ENCODE measurements at places on chromosomes 13 and 19.

DNA sequence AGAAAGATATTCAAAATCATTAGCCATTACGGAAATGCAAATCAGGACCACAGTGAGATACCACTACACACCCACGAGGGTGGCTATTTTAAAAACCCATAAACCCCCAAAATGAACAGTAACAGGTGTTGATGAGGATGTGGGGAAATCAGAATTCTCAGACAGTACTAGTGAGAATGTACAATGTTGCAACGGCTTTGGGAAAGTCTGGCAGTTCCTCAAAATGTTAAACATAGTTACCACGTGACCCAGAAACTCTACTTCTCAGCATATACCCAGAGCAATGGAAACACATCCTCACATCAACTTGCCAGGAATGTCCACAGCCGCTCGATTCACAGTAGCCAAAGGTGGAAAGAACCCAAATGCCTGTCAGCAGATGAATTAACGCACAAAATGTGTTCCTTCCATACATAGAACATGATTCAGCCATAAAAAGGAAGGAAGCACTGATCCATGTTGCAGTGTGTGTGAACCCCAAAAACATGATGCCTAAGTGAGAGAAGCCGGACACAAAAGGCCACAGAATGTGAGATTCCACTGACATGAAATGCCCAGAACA is 7.0 kb downstream of the PLVAP start:
- DNase-seq = no peak

GRCh38 chr13:44125943-44126469 is 246.3 kb downstream of the LACC1 start:
- DNase-seq = no peak

DNA sequence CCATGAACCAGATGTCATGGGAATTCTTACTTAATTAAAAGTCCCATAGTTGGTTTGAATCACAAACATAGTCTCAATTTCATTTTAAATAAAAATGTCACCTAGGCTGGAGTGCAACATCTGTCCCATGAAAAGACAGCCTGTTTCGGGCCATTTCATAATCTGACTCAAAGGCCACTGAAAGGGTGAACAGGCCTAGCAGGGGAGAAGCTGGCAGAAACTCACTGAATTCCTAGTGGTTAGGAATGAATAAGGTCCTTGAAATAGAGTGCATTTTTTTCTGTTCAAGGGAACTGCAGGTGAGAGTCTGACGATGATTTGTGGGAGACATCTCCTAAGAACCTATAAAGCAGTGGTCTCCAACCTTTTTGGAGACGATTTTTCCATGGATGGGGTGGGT is 44.0 kb upstream of the PCCA start:
- DNase-seq = no peak

DNA sequence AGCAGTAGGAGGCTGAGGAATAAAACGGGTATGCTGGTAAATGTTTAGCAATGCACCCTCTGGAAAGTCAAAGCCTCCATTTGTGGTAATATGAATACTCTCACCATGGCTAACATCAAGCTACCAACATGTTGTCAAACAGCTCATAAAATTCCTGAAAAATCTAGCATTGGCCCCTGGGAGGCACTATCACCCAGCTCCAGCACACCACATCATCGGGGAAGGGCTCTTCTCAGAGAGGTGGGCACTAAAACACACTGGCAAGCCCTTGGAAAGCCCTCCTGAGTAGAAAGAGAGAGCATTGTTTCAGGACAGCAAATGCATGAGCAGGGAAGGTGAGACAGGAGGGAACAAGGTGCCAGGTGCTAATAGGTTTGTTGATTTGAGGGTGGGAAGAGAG is 53.9 kb upstream of the FLT1 start:
- DNase-seq = no peak

Measured in naive thymus-derived CD4-positive, alpha-beta T cell (primary cell).